ENCODE measurements at places on chromosomes 4 and X.

- no peak for DNase-seq
Observed at GRCh38 chr4:20172070-20172760, 79.5 kb upstream of the SLIT2 start.

- no peak for DNase-seq
Observed at GRCh38 chr4:153469031-153469430, 2.9 kb downstream of the TMEM131L start.

DNA sequence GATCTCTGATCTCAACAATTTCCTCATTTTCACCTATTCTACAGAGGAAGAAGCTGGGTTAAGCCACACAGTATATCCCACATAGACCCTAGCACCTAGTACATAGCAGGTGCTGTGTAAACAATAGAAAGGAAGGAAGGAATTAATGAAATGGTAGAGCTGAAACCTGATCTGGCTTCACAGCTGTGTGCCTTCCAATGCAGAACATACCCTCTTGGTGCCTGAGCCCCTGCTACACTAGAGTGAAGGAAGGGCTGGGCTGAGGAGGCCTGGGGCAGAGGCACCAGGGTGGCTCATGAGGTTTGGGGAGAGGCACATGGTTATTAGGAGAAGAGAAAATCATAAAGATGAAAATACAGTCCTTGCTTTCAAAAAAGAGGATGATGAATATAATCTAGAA, 21.3 kb downstream of the LRRC66 start:
- no peak for DNase-seq

GRCh38 chr4:114081783-114082182, 102.3 kb upstream of the ARSJ start:
- no peak for DNase-seq

DNA sequence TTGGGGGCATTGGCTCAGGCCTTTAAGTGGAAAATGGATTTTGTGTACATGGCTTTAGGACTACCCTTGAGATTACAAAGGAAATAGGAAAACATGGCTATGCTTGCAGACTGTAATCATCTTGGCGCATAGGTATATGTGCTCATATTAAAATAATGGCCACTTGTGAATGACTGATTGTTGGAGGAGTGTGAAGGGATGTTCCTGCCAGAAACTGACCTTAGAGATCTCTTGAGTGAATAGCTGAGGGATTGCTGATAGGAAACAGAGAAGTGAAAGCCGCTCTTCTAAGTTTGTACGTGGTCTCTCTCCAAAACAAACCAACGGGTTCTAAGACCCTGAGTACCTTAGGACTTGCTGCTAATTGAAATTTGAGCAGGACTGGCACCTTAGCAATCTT, 186.0 kb downstream of the MGST2 start:
- DNase-seq, result no peak

Data from fibroblast of villous mesenchyme (primary cell).